ENCODE measurements at places on chromosomes 5 and 9.
A peak's percentile ranks its signal among the peaks of the same experiment; 100 is the strongest.

DNA sequence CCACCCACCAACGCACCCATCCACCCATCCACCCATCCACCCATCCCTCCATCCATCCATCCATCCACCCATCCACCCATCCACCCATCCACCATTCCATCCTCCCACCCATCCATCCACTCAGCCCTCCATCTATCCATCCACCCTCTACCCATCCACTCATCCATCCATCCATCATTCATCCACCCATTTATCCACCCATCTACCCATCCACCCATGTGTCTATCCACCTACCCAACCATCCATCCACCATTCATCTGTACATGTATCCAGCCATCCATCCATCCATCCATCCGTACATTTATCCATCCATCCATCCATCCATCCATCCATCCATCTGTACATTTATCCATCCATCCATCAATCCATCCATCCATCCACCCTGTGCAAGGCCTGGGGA lies 11.1 kb upstream of the VAV2 start:
- DNase-seq = no peak

DNA sequence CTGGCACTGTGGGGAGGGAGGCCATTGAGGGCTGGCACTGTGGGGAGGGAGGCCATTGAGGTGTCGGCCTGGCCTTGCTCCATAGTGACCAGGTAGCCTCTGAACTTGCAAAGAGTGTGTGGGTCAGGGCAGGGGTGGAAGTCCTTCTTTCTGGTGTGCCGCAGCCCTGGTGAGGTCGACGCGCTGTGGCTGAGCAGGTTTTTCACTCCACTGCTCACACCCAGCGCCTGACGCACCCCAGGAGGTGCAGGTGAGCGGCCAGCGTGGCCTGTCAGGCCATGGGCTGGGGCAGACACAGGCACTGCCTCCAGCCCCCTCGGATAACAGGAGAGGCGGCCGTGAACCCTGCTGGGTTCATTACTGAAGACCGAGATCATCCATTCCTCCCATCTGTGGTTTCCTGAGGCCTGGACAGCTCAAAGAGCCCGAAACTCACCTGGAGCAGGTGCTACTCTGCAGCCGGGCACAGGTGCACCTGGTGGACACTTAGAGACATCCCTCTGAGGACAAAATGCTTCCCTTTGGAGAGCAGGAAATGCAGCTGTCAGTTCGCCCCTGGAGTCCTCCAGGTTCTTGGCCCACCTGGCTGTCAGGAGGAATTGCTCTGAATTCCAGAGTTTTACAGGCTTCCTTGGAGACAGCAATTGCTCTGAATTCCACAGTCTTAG lies 32.4 kb downstream of the LHX3 start:
- DNase-seq = no peak

GRCh38 chr5:116911074-116911473 lies 336.5 kb upstream of the SEMA6A start:
- no peak for DNase-seq

DNA sequence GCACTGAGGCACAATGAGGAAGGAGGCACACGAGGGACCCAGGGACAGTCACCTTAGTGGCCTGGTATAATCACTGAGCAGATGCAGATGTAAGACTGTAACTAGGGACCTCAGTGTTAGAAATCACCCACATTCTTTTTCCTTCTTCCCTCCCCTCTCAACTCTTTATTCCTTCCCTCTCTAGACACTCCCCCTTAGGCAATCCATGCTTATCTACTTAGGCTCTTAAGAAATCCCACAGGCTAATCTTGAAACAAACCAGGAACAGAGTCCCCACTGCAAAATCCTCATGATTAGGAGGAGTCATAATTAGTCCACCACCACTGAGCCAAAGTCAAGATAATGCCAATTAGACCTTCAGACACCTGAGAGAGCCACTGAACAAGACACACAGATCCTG lies 84.7 kb downstream of the ELAVL2 start:
- DNase-seq = no peak

GRCh38 chr5:1174122-1174936 lies 27.1 kb upstream of the SLC6A19 start:
- peak; percentile 71 for DNase-seq

DNA sequence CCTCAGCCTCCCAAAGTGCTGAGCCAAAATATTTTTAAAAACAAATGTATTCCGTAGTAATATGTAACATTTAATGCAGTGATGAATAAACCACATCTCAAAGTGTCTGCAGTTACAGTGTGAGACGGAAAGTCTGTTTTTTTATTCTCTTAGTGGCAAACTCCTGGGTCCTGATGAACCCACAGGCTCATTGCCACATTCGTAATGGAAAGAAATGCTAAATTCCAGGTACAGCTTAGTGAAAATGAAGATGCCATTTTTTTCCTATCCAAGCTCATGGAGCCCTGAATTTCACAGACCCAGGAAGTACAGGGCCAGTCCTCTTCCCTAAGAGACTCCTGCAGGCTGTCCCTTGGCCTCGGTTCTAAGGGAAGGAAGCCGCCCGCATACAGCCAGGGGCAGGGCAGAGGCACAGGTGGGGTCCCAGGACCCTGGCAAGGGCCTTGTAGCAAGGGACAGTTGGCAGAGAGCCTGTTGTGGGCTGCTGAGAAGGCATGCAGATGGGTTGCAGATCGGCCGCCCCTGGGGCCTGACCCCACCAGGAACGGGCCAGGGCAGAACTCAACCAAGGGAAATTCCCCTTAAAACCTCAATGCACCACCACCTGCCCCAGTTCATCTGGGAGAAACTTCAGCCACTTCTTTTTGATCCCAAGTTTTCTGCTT lies 36.2 kb downstream of the IPPK start:
- no peak for DNase-seq

GRCh38 chr5:158922816-158923215 lies 176.9 kb downstream of the EBF1 start:
- DNase-seq = no peak

DNA sequence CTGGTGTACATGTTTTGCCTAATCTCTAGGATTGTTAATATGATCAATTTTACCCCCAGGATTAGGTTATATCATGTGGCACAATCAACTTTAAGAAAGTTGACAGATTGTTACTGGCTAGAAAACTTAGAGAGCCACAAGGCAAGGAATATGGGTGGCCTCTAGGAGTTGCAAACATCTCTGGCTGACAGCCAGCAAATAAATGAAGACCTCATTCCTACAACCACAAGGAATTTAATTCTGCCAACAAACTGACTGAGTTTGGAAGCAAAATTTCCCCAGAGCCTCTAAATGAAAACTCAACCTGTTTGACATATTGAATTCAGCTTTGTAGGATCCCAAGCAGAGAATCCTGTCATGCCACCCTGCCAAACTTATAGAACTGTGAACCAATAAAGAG lies 196.4 kb upstream of the PTGER4 start:
- DNase-seq = no peak

DNA sequence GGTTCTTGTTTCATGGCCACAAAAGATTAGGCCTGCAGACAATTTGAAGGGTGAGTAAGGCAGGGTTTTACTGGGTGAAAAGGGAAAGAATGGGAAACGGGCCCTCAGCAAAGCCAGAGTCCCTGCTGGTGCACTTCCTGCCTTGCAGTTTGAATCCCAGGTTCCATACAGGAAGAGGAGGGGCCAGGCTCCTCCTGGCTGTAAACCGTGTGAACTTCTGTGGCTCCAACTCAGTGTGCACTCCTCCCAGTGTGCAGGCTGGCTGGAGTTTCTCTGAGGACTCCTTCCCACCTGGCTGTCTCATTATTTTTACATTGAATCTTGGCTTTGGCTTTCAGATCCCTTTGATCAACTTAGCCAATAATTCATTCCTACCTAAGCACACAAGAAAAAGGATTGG lies 367.1 kb upstream of the KLF4 start:
- no peak for DNase-seq

DNA sequence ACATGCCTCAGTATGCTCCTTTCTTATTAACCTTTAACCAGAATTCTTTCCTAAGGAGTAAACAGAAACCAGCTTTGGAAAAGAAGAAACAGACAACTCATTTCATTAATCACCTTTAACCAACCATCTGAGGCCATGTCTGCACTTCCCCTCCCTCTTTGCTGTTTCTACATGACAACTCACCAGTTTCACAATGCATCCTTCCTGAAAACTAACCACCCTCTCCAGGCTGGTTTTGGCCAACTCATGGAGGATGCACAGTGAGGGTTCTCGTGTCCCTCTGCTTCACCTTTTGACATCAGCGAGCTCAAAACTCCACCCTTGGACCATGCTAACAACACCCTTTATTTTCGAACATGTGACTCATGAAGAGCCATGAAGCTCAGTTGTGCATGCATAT lies 244.1 kb downstream of the ELAVL2 start:
- no peak for DNase-seq

- DNase-seq = no peak
Measured at GRCh38 chr9:16145196-16145950, 592.5 kb downstream of the CCDC171 start.

DNA sequence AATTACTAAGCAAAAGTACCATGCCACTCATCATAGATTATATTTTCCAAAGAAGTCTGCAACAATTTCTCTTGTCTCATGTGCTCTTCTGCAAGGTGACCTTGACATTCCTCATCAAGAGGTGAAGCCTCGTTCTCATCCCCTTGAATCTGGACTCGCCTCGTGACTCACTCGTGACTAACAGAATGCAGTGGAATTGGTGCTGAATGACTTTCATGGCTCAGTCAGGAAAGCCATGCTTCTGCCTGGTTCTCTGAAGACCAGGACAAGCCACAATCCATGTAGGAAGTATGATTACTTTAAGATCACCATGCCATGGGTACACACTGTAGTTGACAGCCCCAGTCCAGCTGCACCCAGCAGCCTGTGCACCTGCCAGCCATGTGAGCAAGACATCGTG lies 335.8 kb downstream of the GADD45G start:
- DNase-seq = no peak

- no peak for DNase-seq
Measured at GRCh38 chr9:37466037-37466709, 923 bp upstream of the ZBTB5 start.

GRCh38 chr5:65861830-65862241 lies 64.5 kb upstream of the ERBIN start:
- no peak for DNase-seq

- no peak for DNase-seq
Measured at GRCh38 chr5:1948663-1949191, 66.0 kb upstream of the IRX4 start.

DNA sequence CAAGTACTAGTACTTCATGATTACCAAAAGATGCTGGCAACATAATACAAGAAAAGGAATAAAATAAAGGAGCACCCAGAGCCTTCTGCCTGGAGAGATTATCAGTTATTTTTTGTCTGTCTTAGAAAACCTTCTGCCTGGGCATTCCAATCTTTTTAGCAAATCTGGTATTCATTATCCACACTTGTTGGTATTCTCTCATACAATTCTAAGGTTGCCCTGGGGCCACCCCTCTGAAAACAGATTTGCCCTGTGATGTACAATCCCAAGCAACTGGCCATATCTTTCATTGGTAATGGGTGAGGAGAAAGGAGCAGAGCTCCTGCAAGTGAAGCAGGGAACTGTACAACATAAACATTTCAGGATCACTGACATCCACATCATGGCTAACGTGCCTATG lies 47.8 kb downstream of the WDR41 start:
- DNase-seq = no peak

DNA sequence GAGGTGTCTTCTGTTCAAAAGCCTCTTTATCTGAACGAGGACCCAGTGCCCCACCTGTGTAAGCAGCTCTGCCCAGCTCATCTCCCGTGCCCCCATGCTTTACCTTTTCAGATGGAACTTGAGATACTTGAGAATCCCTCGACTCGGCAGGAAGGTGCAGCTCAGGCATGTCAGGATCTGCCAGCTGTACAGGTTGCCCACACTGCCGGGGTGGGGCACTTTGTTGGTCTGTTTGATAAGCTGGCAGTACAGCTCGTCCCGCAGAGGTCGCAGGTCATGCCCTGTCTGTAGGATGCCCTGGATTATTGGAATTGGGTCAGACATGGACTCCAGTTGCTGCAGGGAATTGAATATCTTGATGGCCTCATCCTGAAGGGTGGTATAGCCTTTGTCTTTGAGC lies 58.0 kb upstream of the RETREG1 start:
- no peak for DNase-seq

GRCh38 chr9:35568196-35568595 lies 36.9 kb upstream of the TESK1 start:
- DNase-seq = no peak

DNA sequence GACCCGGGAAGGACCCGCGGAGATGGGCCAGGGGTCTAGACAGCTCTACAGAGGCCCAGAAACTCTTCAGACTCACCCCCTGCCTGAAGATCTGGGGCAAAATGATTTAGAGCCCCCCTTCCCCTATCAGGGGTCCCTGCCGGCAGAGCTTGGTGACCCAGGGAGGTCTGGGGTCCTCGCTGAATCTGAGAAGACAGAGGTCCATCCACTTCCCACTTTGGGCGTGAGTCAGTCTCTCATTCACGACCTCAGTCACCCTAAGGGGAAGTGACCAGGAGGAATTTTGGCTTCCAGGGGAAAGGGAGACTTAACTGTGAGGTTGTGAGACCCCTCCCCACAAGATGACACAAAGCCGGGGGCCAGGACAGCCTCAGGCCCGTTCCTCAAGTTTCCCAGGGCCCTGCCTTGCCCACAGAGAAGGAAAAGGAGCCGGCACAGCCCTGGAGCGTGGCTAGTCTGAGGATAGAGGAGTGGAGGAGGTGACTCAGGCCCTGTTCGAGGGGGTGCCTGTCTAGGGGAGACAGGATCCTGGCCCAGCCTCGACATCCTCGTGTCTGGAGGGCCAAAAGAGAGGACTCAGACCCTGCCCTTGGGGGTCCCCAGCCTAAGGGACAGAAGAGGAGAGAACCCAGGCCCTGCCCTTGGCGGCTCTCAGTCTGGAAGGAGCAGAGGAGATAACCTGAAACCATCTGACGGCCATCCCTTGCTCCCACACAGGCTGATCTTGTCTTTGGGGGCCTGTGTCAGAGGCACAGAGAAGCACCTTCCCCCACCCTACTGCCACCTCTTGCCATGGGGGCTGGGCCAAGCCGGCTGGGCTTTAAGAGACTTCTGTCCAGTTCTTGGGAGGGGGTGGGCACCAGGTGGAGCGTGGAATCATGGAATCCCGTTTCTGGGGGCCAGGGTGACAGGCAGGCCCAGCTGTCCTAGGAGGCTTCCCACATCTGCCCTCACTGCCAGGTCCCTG lies 889 bp downstream of the PDLIM4 start:
- DNase-seq = no peak

DNA sequence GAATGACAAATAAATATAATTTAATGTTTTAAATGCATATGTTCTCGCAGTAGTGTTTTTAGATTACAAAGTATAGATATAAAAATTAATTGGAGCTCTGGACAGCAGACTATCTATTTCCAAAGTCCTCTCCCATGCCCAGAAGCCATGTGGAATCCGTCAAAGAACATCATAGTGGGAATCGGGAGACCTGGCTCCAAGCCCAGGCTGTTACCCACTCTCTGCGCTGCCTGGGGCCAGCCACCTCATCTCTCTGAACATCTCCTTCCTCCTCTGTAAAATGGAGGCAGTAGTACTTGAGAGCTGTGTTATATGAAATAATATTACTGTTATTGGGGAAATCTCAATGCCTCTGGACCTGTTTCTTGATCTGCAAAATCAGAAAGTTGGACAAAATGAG lies 58.1 kb upstream of the SLC30A5 start:
- no peak for DNase-seq

DNA sequence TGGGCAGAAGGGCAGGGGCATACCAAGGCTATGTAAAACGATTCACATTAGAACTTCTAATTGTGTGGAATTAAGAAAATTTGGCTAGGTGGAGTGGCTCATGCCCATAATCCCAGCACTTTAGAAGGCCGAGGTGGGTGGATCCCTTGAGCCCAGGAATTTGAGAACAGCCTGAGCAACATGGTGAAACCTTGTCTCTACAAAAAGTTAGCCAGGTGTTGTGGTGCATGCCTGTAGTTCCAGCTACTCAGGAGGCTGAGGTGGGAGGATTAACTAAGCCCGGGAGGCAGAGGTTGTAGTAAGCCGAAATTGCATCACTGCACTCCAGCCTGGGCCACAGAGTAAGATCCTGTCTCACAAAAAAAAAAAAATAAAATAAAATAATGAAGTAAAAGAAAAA lies 65.2 kb downstream of the LIX1 start:
- no peak for DNase-seq
